ENCODE measurements at places on chromosomes 4 and X. TPM values are rescaled to one million over a fixed set of nuclear protein-coding genes. Genes with fewer than 3 reads are reported as not detected.

Gene GYPB
- total RNA-seq: not detected

Gene FAM47E
- total RNA-seq: 1.1 TPM

Gene DCAF4L1
- not detected for total RNA-seq

Gene MAGEA10
- total RNA-seq: not detected

- ATAC-seq: no peak
Observed at GRCh38 chr4:153326513-153326912, 18.0 kb upstream of the MND1 start.

GRCh38 chr4:53039741-53040458, 177.8 kb downstream of the RASL11B start:
- no peak for ATAC-seq

DNA sequence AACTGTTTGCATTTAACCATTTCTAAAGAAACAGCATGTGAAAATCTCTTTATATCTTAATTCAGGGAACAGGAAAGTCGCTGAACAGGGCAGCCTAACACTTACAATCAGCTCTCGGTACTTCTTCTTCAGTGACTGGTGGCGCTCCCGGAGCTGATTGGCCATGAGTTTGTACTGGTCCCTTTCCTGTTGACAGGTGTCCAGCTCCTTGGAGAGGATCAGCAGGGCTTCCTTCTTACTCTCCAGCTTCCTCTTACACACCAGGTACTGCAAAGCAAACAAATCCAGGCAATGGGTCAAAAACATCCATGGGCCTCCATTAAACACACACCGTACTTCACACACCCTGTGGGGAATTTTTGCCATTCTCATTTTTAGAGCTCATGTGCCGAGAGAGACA, 36.4 kb downstream of the CCDC149 start:
- ATAC-seq: no peak

- ATAC-seq: no peak
Observed at GRCh38 chrX:72685810-72686456, 28.2 kb downstream of the PHKA1 start.

DNA sequence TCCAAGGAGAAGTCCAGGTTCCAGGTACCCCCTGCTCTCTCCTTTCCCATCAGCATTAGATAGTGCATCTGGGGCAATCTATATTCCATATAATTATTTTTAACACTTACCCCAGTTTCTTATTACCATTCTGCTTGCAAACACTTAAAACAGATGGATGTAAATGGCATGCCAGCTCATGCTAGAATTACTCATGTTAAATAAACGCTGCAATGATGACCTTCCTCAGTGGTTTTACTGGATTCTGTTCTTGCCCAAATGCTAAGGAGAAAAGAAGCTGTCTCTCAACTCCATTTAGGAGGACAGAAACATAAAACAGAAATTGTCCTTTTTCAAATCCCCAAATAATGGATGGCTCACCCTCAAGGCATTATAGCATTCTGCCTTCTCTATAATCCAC, 161.1 kb downstream of the NLGN4X start:
- ATAC-seq: no peak

DNA sequence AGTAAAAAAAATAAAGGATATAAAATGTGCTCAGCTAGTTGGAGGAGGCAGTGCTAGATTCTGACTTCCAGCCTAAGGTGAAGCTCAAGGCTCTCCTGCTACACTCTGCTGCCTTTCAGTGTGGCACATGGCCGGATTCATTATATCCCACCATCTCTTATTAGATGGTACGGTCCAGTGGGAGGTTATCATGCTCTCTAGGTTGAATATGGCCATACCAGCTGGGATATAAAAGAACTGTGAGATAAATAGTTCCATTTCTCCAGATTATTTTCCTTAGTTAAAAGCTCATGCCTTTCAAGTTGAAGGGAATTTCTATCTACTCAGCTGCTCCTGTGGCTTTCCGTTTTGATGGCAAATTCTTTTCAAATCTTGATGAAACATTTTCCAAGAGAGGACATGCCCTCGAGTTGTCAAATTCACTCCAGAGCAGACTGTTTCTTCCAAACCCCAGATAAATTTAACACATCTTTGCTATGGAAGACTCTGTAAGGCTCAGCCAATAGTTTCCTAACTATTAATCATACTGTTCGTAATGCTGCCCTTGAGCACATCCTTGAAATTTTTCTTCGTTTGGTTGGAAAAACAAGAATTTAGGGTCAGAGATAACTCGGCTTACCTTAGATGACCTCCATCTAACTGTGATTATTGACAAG, 2.2 kb upstream of the MGARP start:
- ATAC-seq: no peak

- no peak for ATAC-seq
Observed at GRCh38 chr4:25782482-25782881, 80.3 kb downstream of the SEL1L3 start.

DNA sequence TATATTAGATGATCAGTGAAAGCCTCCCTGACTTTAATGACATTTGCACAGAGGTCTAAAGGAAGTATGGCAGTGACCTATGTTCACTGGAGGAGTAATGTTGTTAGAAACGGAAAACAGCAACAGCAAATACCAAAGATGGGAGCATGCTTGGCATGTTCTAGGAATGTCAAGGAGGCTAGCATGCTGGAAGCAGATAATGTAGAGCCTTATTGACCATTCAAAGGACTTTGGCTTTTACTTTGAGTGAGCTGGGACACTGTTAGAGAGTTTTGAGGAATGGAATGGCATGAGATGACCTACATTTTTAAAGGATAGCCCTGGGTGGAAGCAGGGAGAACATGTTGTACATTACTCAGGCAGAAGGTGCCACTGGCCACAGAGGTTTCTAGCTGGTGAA, 6.0 kb downstream of the RPA4 start:
- ATAC-seq: no peak

- no peak for ATAC-seq
Observed at GRCh38 chr4:24578364-24578763, 6.0 kb downstream of the DHX15 start.

- ATAC-seq: no peak
Observed at GRCh38 chr4:178415925-178416324, 973.7 kb upstream of the AGA start.

DNA sequence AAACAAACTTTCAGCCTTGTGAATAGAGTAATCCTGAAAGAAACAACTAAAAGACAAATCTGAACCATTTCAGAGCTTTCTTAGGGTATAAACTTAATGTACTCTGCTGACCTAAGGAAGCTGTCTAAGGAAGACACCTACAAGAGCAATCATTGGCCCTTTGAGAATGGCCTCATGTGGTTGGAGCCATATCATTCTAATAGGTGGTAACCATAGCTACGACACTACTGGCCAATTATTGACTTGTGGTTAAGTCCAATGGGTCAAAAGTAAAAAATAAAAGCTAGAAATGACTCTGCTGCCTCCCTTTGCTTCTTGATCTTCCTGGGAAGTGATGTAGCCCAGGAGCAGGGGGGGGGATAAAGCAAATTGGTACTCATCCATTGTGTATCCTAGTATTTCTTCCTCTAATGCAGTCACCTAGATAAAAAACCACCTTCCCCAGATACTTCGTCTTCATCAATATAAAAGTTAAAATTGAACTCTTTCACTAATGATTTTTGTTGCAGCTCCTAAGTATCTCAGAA, 547.0 kb downstream of the ARAP2 start:
- ATAC-seq: no peak

- no peak for ATAC-seq
Observed at GRCh38 chrX:12949205-12949926, 25.5 kb upstream of the TMSB4X start.

Data from gastroesophageal sphincter (tissue), 4 donors.